Omental fat pad (tissue), 4 donors: ENCODE measurements at places on chromosomes 2 and 18. TPM values are rescaled to one million over a fixed set of nuclear protein-coding genes. Genes with fewer than 3 reads are reported as not detected.

- no peak for DNase-seq
These were observed 338.0 kb downstream of the TMX3 start for GRCh38 chr18:68376926-68377325.

DNA sequence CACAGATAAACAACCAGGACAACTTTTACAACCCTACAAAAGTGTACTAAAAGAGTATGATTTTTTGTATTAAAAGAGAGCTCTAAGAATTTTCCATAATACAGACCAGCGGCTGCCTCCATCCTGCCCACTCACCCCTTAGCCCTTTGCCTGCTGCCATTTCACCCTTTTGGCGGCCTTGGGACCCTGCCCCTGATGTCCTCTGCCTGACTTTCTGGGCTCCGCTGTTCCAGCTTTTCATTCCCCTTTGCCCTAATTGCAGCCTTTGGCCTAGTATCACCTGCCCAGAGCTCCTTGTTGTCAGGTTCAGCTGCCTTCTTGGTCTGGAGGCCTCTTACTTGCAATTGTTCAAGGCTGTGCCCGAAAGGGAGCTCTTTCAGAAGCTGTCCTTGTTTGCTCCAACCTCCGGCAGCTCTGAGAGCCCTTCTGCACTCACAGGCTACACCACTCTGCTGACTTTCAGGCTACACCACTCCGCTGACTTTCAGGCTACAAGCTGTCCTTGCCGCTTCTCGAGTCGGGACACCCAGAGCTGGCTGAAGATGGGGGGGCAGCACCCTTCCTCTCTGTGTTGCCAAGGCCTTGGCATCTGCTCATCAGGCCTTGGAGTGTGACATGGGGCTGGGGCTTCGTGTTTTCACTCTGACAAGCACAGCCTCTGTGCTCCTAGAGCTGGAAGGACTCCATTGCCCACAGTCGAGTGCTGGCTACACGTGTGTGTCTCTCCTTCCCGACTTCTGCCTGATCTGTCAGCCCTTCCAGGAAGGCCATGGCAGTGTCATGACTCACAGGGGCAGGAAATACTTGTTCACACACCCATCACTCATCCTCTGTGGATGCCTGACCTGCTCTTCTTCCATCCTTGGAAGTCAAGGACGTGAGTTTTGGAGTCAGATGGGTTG, 43.1 kb upstream of the HDAC4 start:
- peak; percentile 45 for DNase-seq

- DNase-seq = no peak
These were observed 221.6 kb downstream of the ALPK2 start for GRCh38 chr18:58407263-58407648.

Gene TPO
- total RNA-seq = 8.0 TPM

- DNase-seq = no peak
These were observed 51.5 kb downstream of the NCK2 start for GRCh38 chr2:105796131-105796638.

DNA sequence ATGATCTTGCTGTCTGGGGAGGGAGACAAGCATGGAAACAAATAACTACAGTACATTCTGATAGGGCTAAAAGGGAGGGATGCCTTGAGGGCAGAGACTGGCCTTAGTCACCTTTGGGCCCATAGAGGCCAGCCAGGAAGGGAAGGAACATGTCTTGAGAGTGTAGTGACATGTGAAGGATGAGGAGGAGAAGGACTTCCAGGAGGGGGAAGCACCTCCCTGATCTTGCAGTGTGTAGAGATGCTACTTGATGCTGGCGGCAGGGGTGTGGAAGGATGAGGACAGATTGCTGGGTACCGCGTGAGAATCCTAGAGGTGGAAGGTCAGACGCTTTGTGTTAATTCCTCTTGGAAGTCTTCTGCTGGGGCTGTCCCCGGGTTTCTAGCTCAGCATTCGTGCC, 13.1 kb downstream of the TET3 start:
- no peak for DNase-seq

DNA sequence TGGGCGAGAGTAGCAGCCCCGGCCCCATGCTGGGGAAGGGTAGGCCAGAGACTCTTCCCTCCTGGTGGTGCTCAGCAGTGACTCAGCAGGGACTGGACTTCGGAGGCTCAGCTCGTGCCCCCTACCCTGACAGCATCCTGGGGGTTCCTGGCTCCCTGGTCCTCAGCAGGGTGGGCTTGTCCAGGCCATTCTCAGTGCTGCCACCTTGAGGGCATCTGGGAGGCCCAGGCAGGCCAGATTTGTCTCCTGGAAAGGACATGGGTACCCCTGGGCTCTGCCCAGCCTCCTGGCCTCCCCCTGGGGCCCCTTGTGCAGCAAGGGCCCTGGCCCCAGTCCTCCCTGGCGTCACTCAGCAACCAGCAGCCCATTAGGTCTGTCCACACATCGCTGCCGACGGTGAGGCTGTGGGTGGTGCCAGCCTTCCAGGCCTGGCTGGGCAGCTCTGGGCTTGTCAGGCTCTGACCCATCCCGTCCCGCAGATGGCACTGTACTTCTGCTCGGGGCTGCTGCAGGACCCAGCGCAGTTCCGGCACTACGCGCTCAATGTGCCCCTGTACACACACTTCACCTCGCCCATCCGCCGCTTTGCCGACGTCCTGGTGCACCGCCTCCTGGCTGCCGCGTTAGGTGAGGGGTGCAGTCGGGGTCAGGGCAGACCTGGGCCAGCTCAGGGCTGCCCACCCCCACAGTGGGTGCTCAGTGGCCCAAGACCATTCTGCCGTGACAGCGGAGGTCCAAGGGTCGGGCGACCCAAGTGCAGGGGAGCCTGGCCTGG, 45.0 kb upstream of the ALPP start:
- no peak for DNase-seq
